ENCODE measurements at places on chromosomes 11 and 22.

GRCh38 chr11:65870706-65871681, 1.6 kb downstream of the EFEMP2 start:
- DNase-seq: no peak

- DNase-seq: no peak
Observed at GRCh38 chr22:44023404-44024287, 456 bp upstream of the PARVB start.

DNA sequence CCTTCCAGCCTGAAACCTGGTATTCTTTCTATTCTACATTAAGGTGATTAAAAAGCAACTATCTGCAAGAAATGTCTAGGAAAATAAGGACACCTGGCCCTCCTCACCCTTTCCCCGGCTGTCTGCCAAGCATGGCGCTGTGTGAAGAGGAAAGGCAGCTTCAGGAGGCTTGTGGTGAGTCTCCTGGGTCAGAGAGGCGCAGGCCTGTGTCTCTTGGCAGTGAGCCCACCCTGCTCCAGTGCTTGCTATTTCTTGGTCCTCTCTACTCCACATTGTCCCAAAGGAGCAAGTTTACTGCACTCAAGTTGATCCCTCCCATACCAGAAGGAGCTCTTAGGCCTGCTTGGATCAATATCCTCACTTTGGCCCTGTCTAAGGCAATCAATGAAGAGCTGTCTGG, 520.7 kb upstream of the B3GAT1 start:
- DNase-seq: no peak

- no peak for DNase-seq
Observed at GRCh38 chr11:72700146-72700545, 25.9 kb upstream of the PDE2A start.

DNA sequence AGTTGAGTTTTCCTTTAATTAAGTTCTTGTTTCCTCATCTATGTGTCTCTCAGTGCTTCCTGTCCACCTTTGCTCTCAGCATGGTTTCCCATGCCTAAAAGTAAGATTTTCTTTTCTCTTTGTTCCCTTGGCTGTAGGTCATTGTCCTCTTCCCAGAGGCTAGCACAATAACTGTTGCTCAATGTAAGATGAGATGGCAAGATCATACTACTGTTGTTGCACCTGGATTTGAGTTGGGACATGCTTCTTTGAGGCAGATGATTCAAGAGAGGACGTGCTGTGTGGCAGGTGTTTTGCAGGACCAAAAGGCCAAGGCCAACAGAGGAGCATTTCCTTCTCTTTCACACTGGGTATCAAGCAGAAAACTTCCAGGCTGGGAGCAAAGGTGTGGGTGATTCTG, 11.3 kb upstream of the NELL1 start:
- DNase-seq: no peak

GRCh38 chr11:68905421-68906360, 2.0 kb downstream of the IGHMBP2 start:
- DNase-seq: no peak

GRCh38 chr22:17411213-17411612, 42.0 kb downstream of the CECR2 start:
- DNase-seq: no peak

DNA sequence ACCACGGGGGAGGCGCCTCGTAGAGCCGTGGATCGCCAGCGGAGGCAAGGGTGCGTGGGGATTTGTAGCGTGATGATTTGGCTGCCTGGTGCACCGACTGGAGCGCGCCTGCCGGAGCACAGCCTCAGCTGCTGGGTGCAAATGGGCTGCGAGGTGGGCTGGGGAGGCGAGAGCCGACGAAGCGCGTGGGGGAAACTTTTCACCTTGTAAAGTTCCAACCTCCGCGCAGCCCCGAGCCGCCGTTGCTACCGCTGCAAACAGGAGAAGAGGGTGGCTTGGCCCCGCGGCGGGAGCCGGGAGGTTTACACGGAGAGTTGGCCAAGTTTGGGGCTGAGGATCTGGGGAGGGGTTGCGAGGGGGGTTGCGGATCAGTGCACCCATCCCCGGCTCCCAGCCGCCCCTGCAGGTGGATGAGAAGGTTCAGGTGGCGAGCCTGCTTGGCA, 528 bp downstream of the FAT3 start:
- DNase-seq: no peak

GRCh38 chr11:131228378-131228777, 142.0 kb upstream of the NTM start:
- DNase-seq: no peak

DNA sequence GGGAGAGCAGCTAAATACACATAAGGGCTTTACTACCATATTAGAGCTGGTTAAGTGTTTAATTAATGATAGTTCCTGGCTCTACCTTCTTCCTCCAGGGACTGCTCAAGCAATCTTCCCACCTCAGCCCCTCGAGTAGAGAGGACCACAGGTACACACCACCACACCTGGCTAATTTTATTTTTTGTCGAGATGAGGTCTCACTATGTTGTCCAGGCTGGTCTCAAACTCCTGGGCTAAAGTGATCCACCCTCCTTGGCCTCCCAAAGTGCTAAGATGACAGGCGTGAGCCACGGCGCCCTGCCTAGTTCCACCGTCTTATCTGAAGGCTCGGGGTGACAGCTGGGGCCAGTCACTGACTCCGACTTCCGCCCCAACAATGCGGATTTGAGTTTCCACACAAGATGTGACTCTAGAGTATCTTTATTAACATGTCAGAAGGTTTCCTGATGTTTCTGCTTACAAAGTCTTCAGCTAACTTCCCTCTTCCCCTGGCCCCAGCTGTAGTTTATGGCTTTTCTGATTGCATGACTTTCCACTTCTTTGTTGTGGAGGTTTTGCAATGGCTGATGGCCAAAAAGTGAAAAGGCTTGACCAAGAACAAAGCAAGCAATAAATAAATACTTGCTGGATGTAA, 16.8 kb downstream of the TPST2 start:
- DNase-seq: no peak

DNA sequence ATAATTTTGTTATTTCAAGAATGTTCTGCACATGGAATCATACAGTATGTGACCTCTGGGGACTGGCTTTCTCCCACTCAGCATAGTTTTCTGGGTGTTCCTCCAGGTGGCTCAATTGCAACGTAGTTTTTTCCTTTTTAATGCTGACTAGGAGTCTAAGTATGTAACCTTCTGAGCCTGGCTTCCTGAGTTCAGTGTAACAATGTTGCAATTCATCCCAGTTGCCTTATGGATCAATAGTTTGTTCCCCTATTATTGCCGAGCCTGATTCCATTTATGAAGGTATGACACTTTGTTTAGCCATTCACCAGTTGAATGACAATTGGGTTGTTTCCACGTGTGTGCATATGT, 128.3 kb downstream of the CRYBB2 start:
- no peak for DNase-seq
